ENCODE measurements at places on chromosomes 7 and 10. TPM values are rescaled to one million over a fixed set of nuclear protein-coding genes. Genes with fewer than 3 reads are reported as not detected.

- peak; percentile 11 for DNase-seq
- H3K4me3 ChIP-seq: no peak overlapping the region
- no peaks in the 10 kb centered on the region for H3K36me3 ChIP-seq
These were observed 1.3 kb downstream of the COL1A2 start for GRCh38 chr7:94396037-94396431.

DNA sequence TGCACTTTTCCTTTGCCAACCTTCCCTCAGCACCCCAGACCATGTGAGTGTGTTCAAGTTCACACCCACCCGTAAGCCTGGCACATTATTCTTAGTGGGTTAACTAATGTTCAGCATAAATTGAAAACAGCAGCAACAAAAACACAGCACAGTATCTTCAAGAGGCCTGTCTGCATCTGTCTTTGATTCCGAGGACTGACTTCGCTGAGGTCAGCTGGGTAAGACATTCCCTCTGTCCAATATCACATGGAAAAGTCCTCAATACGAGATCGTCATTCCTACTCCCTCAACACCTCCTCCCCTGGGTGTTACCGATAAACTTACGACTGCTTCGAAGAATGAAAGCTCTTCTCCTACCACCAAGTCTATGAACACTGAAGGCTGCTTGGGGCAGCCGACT lies 218.8 kb downstream of the SFMBT2 start:
- H3K36me3 ChIP-seq: peaks cover 12% of the 10 kb centered on the region
- H3K27me3 ChIP-seq: no peaks in the 10 kb centered on the region
- H3K4me1 ChIP-seq: no peaks in the 10 kb centered on the region
- no peak for DNase-seq

- H3K4me3 ChIP-seq: no peak overlapping the region
- H3K27ac ChIP-seq: no peak overlapping the region
- H3K27me3 ChIP-seq: no peaks in the 10 kb centered on the region
- no peaks in the 10 kb centered on the region for H3K36me3 ChIP-seq
These were observed 177.2 kb downstream of the SH3PXD2A start for GRCh38 chr10:103678178-103678526.

DNA sequence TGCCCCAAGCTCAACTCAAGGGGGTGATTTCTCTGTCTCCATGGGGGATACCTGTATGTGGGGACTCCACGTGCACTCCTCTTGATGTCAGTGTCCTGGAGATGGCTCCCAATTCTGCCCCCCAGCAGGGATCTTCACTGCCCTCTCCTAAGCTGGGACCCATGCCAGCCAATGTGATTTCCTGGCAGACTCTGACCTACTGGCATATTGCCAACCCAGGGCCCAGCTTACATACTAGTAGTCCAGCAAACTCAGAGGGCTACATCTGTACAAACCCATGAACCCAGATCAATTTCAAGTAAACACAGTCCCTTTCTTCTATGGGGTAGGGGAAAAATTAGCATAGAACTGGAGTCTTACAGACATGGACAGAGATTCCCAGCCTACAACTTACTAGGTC lies 26.2 kb upstream of the BMPR1A start:
- H3K4me1 ChIP-seq: peaks cover 3% of the 10 kb centered on the region
- DNase-seq: peak; percentile 88
- H3K27ac ChIP-seq: no peak overlapping the region
- no peaks in the 10 kb centered on the region for H3K36me3 ChIP-seq

- peaks cover 10% of the 10 kb centered on the region for H3K36me3 ChIP-seq
- H3K4me3 ChIP-seq: no peak overlapping the region
- H3K27ac ChIP-seq: no peak overlapping the region
- H3K4me1 ChIP-seq: no peaks in the 10 kb centered on the region
These were observed 153.0 kb downstream of the TNS3 start for GRCh38 chr7:47428768-47429472.

- H3K4me1 ChIP-seq: peaks cover 14% of the 10 kb centered on the region
- no peak overlapping the region for H3K4me3 ChIP-seq
- DNase-seq: no peak
These were observed 98.3 kb downstream of the CHST15 start for GRCh38 chr10:123995082-123995460.

- H3K4me1 ChIP-seq: no peaks in the 10 kb centered on the region
- no peak overlapping the region for H3K27ac ChIP-seq
- H3K36me3 ChIP-seq: peaks cover 35% of the 10 kb centered on the region
These were observed 15.2 kb downstream of the ZNF282 start for GRCh38 chr7:149210551-149210950.

DNA sequence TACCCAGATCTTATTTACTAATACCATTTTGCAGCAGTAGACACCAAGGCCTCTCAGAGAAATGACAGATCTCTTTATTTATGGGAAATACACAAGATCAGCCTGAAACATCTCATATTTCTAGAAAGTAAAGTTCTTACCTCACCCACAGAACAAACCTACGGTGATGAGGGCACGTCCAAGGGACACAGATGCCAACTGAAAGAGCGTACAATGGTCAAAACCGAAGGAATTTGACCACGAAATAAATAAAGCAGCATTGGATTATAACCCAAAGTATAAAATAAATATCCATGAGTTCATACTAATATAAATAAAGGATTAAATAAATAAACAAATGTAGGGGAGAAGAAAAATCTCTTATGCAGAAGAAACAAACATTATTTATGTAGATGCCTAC lies 747.0 kb downstream of the TNS3 start:
- no peaks in the 10 kb centered on the region for H3K4me1 ChIP-seq
- H3K27ac ChIP-seq: no peak overlapping the region
- DNase-seq: no peak
- H3K27me3 ChIP-seq: no peaks in the 10 kb centered on the region

DNA sequence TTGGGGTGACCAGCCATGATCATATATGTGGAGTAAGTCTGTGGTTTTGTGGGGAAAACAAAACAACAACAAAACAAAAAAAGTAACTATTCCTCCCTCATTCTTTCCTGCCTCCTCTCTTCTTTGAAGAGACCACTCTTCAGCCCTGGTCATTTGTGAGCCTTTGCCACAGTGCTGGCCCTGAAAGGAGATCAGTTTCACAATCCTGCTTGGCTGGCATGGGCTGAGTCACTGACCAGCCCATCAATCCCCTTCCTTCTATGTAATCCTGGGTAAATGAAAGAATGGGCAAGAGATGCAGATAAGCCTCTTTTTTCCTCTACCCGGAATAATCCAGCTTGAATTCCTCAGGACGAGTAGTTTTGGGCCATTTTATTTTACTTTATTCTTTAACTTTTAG lies 13.6 kb downstream of the CSTF2T start:
- no peak for DNase-seq
- H3K36me3 ChIP-seq: no peaks in the 10 kb centered on the region
- H3K4me1 ChIP-seq: no peaks in the 10 kb centered on the region
- H3K27me3 ChIP-seq: no peaks in the 10 kb centered on the region
- H3K27ac ChIP-seq: no peak overlapping the region
- no peak overlapping the region for H3K4me3 ChIP-seq

The NSMCE4A gene
- polyA plus RNA-seq: 79.2 TPM

- DNase-seq: no peak
- H3K4me1 ChIP-seq: no peaks in the 10 kb centered on the region
- H3K27me3 ChIP-seq: no peaks in the 10 kb centered on the region
- H3K4me3 ChIP-seq: no peak overlapping the region
- no peak overlapping the region for H3K27ac ChIP-seq
These were observed 17.5 kb downstream of the RCC1L start for GRCh38 chr7:75055830-75056772.

DNA sequence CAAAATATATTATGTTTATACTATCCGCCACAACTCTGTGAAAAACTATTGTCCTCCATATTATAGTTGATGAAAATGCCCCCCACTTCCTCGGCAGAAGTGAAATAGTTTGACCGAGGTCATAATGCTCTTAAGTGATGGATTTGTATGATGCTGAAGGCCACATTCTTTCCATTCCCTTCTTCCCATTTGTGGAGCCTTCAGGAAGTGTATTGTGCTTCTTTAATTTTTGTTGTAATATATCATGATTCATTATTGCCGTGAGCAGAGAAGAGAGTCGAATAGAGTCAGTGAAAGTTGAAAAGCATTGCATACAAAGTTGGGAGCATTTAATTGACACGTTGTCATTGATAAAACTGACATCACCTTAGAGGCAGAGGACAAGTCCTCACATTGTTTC lies 460.3 kb downstream of the SUGCT start:
- no peaks in the 10 kb centered on the region for H3K36me3 ChIP-seq
- H3K4me1 ChIP-seq: no peaks in the 10 kb centered on the region
- no peaks in the 10 kb centered on the region for H3K27me3 ChIP-seq
- no peak overlapping the region for H3K27ac ChIP-seq

GRCh38 chr7:97555857-97556421 lies 175.9 kb upstream of the TAC1 start:
- H3K27me3 ChIP-seq: no peaks in the 10 kb centered on the region
- no peak for DNase-seq
- H3K36me3 ChIP-seq: no peaks in the 10 kb centered on the region
- no peak overlapping the region for H3K27ac ChIP-seq
- H3K4me3 ChIP-seq: no peak overlapping the region

The SLC13A4 gene
- polyA plus RNA-seq: not detected

The GOLGA7B gene
- 4.3 TPM for polyA plus RNA-seq

- H3K27ac ChIP-seq: no peak overlapping the region
- no peaks in the 10 kb centered on the region for H3K36me3 ChIP-seq
- H3K4me3 ChIP-seq: no peak overlapping the region
- no peaks in the 10 kb centered on the region for H3K4me1 ChIP-seq
These were observed 251.1 kb upstream of the PHYHIPL start for GRCh38 chr10:58925381-58925780.

DNA sequence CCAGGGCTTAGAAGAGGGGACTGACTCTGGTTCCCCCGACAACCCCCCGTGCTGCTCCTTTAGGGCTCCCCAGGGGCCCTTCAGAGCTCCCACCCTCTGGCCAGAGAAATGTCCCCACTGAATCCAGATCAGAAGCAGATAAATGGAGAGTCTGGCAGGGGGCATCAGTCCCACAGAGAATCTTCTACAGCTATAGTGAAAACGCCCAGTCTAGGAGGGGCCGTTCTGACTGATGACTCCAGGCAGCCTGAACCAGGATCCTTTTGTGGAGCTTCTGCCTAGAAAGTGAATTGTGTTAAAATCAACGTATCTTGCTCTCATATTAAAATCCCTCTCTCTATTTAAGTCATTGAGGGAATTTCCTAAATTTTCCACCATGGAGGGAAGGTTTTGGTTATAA lies 471.4 kb downstream of the LRMDA start:
- no peak for DNase-seq
- H3K36me3 ChIP-seq: no peaks in the 10 kb centered on the region
- no peak overlapping the region for H3K27ac ChIP-seq
- no peak overlapping the region for H3K4me3 ChIP-seq
- H3K27me3 ChIP-seq: no peaks in the 10 kb centered on the region

DNA sequence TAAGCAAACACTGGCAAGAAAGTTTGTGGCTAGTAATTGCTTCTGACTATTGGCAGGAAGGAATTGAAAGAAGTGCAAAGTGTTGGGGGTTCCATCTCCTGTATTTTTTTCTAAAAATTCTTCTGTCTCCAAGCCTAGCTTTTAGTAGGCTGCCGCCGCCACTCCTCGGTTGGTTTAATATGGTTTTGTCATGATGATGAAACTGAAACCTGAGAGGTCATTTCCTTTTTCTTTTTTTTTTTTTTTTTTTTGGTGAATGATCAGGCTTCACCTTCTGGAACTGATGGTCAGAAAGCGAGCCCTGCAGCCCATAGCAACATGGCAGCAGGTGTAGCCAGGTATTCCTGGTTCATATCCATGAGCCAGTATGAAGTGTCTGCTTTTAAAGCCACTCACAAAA lies 75.3 kb upstream of the AGBL3 start:
- H3K4me3 ChIP-seq: no peak overlapping the region
- DNase-seq: no peak
- peaks cover 2% of the 10 kb centered on the region for H3K4me1 ChIP-seq
- no peaks in the 10 kb centered on the region for H3K27me3 ChIP-seq
- H3K27ac ChIP-seq: no peak overlapping the region

The GPRIN2 gene
- polyA plus RNA-seq: 15.0 TPM

The KCND2 gene
- not detected for polyA plus RNA-seq

- H3K27me3 ChIP-seq: no peaks in the 10 kb centered on the region
- DNase-seq: peak; percentile 60
- H3K27ac ChIP-seq: peak overlapping the region; percentile 42
These were observed 16.8 kb downstream of the TRIM8 start for GRCh38 chr10:102660888-102661657.

The ADCY1 gene
- polyA plus RNA-seq: not detected

Data from small intestine (tissue), 16 donors.